GM19239 (cell line): ENCODE measurements at places on chromosomes 1 and 21.

DNA sequence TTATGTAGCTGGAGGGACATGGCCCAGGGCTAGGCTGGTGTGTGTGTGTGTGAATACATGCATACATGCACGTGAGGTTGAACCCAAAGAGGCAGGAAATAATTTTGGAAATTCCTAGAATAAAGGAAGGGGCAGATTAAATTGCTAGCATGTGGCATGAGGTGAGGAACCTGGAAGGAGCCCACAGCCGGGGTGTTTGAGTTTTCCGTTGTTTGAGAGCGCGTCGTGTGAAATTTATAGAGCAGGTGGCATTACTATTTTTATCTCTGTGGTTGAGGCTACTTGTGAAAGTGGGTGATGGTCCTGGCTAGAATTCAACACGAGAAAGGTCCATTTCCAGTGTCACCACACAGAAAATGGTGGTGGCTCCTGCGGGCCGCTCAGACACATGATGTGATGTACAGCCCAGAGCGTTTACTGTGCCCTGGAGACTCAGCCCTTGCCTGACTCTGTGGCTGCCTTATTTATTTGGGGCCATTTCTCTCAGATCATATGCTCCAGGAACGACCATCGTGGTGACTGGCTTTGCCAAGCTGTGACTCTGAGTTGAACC lies 48.0 kb downstream of the BACE2 start:
- no peak for DNase-seq

DNA sequence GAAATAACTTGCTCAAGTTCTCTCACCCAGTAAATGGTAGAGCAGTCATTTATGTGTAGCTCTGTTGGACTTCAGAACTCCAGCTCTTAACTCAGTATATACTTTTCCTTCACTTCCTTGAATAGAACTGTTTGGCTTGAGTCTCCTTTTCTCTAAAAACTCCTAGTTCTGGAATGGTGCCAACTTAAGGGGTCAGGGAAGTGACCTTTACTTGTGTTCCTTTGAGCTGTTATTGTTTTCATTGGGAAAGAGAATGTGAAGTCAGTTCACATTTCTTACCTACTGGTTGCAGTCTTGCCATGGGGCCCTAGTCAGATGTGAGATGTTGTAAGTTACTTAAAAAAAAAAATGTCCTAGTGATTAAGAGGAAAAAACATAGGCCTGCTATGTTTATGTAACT lies 77.0 kb upstream of the MACF1 start:
- no peak for DNase-seq

DNA sequence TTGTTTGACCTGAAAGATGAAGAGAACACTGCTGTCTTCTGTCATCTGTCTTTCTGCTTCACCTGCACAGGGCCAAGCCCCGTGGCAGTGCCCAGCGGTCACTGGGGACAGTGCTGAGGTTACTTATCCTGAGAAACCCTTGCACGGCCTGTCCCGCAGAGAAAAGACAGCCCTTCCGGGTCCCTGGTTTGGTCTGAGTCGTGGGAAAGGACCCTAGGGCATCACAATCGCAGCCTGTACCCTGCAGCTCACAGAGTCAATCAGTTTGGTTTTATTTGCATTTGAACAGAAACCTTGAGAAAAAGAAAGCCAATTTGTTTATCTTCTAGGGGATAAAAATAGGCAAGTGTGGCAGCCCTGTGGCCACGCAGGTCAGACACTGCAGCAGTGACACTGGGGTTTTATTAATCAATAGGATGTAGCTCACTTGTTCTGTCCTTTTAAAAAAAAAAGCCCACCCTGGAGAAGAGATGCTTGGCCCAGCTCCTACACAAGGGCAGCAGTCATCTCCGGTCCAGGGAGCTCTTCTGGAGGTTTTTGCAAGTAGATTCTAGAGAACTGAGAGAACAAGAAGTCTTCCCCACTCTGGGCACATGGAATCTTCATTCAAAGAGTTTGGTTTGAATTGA lies 120.0 kb downstream of the PEX14 start:
- DNase-seq: no peak

DNA sequence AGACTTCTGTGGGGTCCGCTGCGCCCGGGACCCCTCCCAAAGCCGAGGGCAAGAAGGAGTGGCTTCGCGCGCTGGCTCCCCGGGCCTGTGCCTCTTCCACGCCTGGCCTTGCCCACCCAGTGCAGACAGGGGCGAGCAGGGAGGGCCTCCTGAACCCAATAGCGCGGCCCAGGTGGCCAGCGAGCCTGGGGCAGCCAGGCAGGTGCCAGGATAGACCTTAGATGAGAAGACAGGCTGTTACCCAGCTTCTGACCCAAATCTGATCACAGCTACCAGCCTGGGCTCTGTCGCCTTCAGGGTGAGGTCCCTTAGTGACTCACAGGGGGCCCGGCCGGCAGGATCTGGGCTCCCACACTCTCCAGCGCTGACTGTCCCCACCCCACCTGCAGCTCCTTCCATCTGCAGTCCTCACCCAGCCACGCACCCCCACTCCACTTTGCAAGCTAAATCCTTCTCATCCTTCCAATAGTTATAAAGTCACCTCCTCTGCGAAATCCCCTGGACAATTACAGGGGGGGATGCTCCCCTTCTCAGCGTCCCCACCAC lies 9.6 kb downstream of the CLEC20A start:
- DNase-seq: no peak

- no peak for DNase-seq
Observed at GRCh38 chr1:40404670-40405462, 31.3 kb downstream of the SMAP2 start.

GRCh38 chr1:228308085-228308601 lies 98.5 kb downstream of the TRIM11 start:
- no peak for DNase-seq

GRCh38 chr1:68231627-68232288 lies 565 bp downstream of the WLS start:
- DNase-seq: no peak

DNA sequence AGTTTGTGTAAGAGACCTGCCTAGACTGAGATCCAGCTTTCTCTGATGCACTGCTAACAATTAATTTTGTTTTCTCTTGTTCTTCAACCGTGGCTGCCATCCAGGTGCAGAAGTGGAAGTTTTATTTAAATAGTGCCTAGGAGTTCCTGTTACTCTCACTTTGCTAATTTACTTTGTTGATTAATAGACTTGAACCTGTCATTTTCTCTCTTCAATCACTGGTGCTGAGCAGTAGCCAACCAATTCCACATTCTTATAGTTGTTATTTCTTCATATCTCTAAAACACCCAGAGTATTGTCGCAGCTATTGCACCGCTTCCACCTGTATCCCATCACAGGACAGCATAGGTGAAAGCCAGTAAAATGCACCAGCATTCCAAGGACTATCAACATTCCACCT lies 157.2 kb downstream of the PDE4B start:
- no peak for DNase-seq

GRCh38 chr1:93093332-93094006 lies 14.4 kb downstream of the MTF2 start:
- DNase-seq: no peak

DNA sequence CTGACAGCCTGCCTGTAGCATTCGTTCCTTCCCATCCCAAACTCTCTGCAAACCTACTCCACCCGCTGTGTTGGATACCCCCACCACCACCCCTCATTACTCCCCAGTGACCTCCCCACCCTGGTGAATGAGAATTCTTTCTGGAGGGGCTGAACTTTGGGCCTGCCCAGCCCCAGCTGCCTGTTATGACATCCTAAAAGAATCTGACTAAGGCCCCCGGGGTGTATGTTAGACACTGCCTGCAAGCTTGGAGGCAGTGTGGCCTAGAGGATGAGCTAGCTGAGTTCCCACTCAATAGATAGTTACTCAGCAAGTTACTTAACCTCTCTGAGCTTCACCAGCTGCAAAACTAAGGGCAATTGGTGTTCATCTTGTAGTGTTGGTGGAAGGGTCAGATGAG lies 110.2 kb upstream of the FGGY start:
- no peak for DNase-seq

DNA sequence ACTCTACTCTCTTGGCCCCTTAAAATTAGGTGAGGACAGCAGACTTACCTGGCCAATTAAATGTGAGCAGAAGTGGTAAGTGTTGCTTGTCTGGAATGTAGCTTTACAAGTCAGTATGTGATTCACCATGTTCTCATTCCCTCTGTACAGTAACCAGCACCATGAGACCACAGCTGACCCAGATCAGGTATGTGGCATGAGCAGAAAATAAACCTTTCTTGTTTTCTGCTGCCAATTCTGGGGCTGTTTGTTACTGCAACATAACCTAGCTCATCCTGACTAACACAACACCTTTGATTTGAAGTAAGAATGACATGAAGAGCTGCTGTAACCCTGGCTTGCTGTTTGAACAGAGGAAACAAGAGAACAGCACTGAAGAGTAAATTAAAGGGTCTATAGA lies 24.9 kb downstream of the ITPKB start:
- DNase-seq: no peak

- DNase-seq: no peak
Observed at GRCh38 chr1:14220324-14220723, 378.2 kb upstream of the KAZN start.

- DNase-seq: no peak
Observed at GRCh38 chr1:241357366-241358340, 648 bp upstream of the RGS7 start.

- no peak for DNase-seq
Observed at GRCh38 chr1:205259324-205259832, 31.6 kb downstream of the TMCC2 start.

DNA sequence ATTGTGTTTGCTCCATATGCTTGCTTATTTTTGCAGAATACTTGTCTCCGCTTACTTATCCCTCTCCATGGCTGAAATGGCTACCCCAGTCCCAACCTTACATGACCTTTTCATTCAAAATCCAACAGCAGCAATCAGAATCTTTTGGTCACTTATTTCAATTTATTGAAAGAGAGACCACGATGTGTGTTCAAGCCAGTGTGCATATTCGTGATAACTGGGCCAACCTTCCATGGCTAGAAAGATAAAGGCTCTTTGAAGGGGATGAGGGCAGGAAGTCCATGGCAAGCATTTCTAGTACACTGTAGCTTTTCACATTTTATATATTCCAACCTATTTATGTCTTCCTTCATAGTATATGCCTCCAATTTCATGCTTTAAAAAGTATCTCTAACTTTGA lies 23.1 kb downstream of the HSD11B1 start:
- no peak for DNase-seq

DNA sequence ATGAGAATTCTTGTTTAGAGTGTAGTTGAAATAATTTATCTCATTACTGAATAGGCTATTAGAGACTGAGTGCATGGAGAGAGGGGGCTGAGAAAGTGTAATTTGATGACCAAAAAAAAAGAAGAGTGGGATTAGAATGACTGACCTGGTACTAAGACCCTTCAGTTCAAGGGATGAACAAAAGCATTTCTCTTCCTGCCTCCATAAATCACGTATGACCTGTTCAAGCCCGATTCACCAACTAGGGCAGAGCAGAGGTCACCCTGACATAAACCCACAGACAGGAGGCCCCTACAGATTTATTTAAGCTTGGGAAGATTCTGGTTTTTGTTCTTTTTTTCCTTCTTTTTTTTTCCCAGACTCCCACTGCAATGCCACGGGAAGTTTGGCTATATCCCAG lies 123.7 kb upstream of the COP1 start:
- DNase-seq: no peak

DNA sequence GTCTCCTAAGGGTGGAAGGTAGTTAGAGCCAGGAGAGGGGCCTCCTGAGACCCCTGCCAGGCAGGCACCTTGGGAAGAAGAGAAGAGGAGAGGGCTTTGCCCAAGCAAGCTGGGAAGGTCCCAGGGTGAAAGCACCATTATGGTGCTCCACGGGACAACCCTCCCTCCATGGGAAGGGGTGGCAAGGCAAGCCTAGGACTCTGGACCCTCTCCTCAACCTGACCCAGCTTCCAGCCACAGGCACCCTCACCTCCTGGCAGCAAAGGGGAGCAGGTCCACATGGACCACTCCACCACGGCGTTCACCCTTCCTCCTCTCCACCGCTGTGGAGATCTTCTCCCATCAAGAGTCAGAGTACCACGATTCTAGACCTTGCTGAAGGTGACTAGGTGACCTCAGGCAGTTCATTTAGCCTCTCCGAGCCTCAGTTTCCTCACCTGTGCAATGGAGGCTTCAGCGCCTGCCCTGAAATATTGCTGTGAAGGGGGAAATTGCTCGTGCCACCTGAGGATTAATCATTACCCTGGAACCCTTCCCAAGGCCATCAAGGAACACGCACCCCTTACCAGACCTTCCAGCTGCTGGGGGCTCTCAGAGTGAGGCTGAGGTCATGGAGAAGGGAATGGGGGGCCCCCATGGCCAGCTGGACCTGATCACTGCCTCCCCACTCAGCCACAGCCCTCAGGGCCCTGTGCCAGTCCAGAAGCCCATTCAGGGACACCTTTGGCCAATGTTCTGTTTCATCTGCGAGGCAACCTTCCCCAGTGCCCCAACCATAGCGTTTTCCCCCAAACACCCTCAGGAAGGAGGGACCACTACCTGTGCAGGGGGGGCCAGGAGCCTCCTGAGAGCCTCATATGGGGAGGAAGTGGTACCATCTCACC lies 1.6 kb downstream of the RAP1GAP start:
- no peak for DNase-seq
